Activated CD8-positive, alpha-beta memory T cell treated with anti-CD3 and anti-CD28 coated beads, Interleukin-2, amount 10 ng/mL, durations not matched to agents 7 days and 5 days (primary cell): ENCODE measurements at places on chromosomes 2 and 18. TPM values are rescaled to one million over a fixed set of nuclear protein-coding genes. Genes with fewer than 3 reads are reported as not detected.

GRCh38 chr2:3143602-3144001 lies 234.0 kb downstream of the EIPR1 start:
- no peak for DNase-seq

- no peak for DNase-seq
Measured at GRCh38 chr2:143355870-143356269, 226.7 kb downstream of the ARHGAP15 start.

DNA sequence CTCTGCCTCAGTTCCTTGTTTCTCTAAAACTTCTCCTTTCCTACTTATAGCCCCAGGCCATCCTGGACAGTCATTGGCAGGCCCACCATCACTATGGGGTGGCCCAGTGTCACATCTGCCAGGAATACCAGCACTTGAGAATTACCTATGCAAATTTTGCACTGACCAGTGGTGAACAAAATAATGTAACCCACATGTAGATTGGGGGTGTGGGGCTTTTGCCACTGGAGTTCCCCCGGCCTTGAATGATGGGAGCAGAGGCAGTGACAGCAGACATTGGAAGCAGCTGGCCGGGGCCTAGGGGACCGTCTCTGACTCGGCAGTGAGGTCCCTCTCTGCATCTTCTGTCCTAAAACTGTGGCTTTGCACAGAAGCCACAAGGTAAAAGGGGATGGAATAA lies 24.9 kb upstream of the DNMT3A start:
- DNase-seq = no peak

- no peak for DNase-seq
Measured at GRCh38 chr18:26468931-26469340, 79.4 kb downstream of the KCTD1 start.

Gene MTIF2
- total RNA-seq = 27.7 TPM

GRCh38 chr2:230246206-230246605 lies 20.7 kb downstream of the SP140 start:
- no peak for DNase-seq

Gene HAAO
- total RNA-seq = not detected

Gene IL1R2
- total RNA-seq = not detected

Gene GPR75
- total RNA-seq = 3.7 TPM

DNA sequence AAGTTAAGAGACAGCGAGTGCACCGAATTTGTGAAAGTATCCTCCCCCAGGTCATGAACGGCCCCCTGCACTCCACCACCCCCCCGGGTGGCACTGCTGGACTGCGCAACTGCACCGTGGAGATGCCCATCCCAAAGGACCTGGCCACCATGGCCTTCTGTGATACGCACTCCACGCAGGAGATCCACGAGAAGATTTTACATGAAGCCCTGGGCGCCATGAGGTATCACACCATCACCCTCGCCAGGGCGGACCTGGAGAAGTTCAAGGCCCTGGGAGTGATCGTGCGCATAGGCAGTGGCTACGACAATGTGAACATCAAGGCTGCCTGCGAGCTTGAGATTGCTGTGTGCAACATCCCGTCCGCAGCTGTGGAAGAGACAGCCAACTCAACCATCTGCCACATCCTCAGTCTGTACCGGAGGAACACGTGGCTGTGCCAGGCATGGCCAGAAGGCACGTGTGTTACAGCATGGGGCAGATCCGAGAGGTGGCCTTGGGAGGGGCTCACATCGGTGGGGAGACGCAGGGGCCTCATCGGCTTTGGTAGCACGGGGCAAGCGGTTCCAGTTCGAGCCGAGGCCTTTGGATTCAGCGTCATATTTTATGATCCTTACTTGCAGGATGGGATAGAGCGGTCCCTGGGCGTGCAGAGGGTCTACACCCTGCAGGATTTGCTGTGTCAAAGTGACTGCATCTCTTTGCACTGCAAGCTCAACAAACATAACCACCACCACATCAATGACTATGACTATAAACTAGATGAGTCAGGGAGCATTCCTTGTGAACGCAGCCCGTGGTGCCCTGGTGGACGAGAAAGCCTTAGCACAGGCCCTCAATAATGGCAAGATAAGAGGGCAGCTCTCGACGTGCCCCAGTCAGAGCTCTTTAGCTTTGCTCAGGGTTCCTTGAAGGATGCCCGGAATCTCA lies 290.8 kb upstream of the MC4R start:
- no peak for DNase-seq
